ENCODE measurements at places on chromosomes 5 and 9.

DNA sequence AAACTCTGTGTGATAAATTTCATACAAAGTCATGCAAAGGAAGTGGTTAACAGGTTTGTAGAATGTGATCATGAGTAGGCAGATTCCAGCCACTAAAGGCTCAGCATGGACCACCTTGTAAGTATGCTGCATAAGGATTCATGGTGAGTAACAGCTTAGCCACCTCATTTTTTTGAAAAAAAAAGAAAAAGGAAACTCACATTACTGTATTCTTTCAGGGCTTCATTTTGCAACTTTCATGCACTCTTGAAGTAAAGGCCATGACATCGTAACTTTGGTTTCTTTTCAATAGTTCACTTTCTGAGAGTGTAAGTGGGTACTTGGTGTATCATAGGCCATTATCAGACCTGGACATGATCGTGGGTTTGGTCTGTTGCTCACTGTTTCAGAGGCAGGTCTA lies 175.1 kb downstream of the PCSK1 start:
- no peak for DNase-seq

- DNase-seq, result no peak
Measured at GRCh38 chr5:4245511-4245910, 649.9 kb downstream of the IRX1 start.

- no peak for DNase-seq
Measured at GRCh38 chr5:16909464-16909863, 26.6 kb downstream of the MYO10 start.

DNA sequence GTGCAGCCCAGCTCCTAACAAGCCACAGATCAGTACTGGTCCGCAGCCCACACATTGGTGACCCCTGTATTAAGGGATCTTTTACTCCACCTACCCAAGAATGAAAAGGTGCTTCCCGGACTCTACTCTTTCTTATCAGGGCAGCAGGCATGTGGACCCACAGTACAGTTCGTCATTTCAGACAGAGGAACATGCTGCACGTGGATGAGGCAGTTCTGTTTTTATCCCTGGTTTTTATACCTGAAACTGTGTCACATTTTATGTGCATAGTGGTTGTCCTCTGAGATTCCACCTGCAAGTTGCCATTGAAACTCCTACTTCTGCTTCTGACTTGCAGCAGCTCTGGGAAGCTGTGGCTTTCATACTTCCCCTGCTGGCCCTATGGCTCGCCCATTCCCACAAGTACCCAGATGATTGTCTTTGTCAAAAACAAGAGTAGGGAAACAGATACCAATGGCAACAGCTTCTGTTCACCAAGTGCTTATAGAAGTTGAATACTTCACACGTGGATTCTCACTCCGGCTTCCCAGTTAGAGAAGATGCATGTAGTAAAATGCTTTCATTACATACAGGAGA lies 208.0 kb downstream of the TRIO start:
- no peak for DNase-seq

DNA sequence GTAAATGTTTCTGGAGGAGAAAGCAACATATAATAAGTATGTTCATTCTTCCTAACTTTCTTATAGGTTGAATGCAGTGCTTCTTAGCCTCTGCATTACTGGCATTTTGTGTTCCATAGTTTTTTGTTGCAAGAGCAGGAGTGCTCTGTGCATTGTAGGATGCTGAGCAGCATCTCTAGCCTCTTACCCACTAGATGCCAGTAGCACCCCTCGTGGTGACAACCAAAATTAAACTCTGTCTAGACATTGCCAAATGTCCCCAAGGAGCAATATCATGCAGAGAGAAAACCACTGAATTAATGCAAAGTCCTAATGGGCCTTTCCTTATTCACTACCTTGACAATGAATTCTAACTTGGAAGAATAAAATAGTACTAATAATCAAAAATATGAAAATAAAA lies 147.0 kb downstream of the GLIS3 start:
- DNase-seq, result no peak

GRCh38 chr9:70979966-70980365 lies 141.5 kb downstream of the TRPM3 start:
- no peak for DNase-seq

DNA sequence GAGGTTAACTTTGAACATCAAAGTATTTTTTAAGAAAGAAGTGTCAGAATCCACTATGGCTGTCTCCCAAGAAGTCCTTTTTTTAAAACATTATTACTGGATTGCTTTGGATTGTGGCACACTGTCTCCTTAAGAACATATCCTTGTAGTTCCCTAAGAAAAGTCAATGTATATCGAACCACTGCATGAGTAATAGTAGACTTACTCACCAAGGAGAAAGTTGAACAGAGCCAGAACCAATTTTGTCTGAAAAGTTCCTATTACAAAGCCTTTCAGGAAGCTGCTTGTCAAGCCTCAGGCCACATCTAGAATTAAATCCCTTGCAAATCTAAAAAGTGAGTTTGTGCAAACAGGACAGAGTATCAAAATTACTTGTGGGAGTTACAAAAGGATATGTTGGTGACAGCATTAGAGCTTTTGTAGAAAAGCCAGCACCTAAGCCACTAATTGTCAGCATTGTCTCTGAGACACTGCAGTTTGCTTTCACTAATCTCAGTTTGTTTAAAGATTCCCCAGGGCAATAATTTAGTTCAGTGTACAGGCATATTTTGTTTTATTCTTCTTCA lies 195.4 kb downstream of the MPDZ start:
- no peak for DNase-seq

GRCh38 chr5:58410441-58410840 lies 49.4 kb downstream of the PLK2 start:
- DNase-seq, result no peak
